Activated CD4-positive, CD25-positive, alpha-beta regulatory T cell treated with anti-CD3 and anti-CD28 coated beads, Interleukin-2, amount 50 U/mL, for 24 hours (primary cell): ENCODE measurements at places on chromosomes 7 and 10.

DNA sequence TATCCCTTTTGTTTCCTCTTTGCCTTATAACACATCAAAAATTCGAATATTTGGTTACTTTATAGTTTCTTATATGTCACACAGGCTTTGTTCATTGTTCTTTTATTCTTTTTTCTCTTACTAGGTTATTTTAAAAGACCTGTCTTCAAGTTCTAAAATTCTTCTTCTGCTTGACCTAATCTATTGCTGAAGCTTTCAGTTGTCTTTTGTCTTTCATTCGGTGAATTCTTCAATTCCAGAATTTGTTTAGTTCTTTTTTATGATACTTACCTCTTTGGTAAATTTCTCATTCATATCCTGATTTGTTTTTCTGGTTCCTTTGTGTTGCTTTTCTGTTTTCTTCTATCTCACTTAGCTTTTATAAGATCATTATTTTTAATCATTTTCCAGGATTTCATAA lies 188.4 kb downstream of the ZEB1 start:
- ATAC-seq, result no peak

DNA sequence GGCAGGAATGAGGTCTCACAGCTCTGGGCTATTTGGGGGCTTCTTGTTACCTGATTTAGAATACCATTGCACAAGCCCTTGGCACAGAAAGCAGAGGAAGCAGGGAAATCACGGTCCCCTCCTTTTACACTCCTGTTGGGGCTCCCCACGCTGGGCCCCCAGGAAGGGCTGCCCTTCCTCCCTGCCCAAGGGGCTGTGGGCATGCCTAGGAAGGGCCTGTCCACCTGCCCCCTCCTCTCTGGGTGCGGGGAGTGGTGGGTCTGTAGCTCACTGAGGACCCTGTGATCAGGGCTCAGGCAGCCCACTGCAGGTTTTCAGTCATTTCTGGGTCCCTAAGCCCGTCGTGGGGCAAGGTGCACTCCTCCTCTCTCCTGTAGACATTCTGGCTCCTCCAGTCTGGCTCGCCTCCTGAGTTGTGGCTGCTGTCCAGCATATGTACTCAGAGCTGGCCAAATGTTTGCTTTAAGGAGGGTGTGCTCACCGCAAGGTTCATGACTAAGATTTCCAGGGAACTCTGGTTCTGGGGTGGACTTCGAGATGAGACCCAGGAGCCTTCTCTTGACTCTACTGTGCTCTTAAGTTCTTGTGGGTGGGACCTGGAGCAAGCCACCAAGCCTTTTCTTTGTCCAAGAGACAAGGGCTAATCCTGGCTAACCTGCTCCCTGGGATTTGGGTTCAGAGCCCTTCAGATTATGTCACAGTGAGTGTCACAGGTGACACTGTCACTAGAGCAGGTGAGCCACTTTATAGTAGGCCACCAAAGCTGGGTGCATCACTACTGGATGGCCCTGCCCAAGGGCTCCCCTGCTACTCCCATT lies 56.0 kb downstream of the TACR2 start:
- no peak for ATAC-seq

GRCh38 chr10:78776756-78777155 lies 292.0 kb upstream of the ZMIZ1 start:
- ATAC-seq, result no peak

DNA sequence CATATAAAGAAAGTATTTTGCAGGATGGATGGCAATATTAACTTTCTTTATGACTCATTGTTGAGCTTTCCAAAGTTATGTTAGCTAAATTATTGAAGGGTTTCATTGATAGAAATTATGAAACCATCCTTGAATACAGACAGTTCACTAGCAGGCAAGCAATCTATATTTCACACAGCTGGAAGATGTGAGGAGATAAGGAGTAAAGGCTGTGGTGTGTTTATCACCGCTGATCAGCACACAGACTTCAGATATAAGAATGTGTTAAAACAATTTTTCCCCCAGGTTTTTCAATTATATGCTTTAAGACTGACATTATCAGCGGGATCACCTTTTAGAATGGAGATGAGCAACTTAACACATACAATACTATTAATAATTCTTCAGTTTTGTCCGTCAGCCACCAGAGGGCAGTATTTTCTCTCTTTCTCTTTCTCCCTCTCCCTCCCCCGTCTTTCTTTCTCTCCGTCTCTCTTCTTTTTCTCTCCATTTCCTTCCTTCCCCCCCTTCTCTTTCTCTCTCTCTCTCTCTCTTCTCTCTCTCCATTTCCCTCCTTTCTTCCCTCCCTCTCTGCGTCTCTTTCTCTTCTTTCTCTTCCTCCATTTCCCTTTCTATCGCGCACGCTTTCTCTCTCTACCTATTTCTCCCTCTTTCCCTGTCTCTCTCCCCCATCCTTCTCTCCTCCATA lies 62.9 kb upstream of the FAM171A1 start:
- ATAC-seq, result peak; percentile 55

GRCh38 chr10:67803588-67804394 lies 34.2 kb downstream of the DNAJC12 start:
- peak; percentile 79 for ATAC-seq

GRCh38 chr7:105854498-105854897 lies 21.9 kb downstream of the ATXN7L1 start:
- ATAC-seq, result no peak

GRCh38 chr10:35940141-35941041 lies 298.3 kb upstream of the FZD8 start:
- no peak for ATAC-seq

GRCh38 chr7:97513326-97513725 lies 218.6 kb upstream of the TAC1 start:
- no peak for ATAC-seq

DNA sequence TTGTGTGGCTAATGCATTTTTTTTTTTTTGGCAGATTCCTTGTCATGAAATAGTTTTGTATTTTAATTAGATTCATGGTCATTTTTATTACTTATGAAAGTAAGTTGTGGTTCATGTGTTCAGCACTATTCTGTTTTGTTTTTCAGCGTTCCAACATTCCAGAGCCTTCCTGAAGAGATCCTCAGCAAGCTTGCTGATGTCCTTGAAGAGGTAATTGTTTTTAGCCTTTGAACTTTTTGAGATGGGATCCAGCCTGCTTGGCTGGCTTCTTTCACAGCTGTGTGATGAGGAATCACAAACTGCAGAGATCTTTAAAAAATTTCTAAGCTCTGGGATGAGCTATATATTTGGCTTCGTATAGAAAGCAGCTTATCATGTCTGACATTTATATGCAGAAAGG lies 208.0 kb upstream of the CSTF2T start:
- no peak for ATAC-seq

DNA sequence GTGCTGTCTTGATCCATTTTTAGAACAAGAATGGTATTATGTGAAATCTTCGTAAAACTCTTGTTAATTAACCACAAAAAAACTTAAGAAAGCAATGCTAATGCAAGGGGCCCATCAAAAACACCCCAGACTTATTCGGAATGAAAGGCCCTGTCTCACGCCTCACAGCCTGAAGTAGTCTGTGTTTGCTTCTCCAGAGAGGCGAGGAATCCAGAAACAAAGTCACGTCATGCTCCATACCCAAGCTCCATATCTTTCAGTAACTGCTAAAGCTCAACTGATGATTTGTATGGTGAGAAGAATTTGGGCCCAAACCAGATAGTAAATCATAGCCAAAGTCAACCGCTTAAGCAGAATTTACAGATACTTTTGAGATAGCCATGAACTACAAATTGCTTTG lies 155.4 kb downstream of the ATE1 start:
- no peak for ATAC-seq

GRCh38 chr10:132351611-132352010 lies 19.6 kb downstream of the LRRC27 start:
- no peak for ATAC-seq

GRCh38 chr10:37222046-37222445 lies 96.6 kb downstream of the ANKRD30A start:
- no peak for ATAC-seq

- ATAC-seq, result no peak
Measured at GRCh38 chr10:33483124-33483815, 148.8 kb upstream of the NRP1 start.

DNA sequence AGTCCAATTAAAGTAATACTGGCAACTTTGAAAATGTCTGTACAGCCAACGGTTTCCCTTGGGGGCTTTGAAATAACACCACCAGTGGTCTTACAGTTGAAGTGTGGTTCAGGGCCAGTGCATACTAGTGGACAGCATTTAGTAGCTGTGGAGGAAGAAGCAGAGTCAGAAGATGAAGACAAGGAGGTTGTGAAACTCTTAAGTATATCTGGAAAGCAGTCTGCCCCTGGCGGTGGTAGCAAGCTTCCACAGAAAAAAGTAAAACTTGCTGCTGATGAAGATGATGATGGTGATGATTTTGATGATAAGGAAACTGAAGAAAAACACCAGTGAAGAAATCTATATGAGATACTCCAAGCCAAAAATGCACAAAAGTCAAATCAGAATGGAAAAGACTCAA lies 72.2 kb downstream of the ZNF783 start:
- no peak for ATAC-seq

DNA sequence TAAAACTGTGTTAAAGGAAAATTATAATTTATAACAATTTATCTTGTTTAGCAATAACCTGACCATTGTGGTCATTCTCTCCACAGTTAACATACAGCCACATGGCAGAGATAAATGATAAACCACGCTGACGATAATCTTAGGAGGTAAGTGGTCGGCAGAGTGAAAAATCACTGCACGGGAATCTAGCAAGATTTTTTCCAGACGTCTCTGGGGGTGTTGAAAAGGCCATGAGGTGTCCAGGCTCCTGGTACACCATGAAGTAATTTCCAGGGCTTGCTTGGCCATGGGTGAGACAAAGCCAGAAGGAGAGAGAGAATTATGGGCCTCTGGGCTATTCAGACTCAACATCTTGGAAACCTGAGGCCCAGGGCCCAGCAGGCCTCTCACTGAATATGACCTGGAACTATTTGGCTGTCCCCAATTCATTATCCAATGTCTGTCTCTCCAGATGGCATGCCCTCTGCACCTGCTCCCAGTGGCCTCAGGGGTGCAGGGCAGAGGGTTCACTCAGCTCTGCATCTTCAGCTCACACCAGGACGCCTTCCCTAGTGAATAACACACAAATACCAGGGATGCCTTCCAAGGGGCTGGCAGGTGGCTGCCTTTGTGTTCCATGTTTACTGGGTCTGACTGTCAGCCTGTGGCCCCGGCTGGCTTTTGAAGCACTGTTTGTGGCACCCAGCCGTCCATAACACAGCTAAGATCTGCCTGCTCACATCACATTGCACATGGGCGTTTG lies 590.4 kb upstream of the PFKP start:
- no peak for ATAC-seq

GRCh38 chr7:45494885-45495284 lies 79.3 kb upstream of the ADCY1 start:
- no peak for ATAC-seq

DNA sequence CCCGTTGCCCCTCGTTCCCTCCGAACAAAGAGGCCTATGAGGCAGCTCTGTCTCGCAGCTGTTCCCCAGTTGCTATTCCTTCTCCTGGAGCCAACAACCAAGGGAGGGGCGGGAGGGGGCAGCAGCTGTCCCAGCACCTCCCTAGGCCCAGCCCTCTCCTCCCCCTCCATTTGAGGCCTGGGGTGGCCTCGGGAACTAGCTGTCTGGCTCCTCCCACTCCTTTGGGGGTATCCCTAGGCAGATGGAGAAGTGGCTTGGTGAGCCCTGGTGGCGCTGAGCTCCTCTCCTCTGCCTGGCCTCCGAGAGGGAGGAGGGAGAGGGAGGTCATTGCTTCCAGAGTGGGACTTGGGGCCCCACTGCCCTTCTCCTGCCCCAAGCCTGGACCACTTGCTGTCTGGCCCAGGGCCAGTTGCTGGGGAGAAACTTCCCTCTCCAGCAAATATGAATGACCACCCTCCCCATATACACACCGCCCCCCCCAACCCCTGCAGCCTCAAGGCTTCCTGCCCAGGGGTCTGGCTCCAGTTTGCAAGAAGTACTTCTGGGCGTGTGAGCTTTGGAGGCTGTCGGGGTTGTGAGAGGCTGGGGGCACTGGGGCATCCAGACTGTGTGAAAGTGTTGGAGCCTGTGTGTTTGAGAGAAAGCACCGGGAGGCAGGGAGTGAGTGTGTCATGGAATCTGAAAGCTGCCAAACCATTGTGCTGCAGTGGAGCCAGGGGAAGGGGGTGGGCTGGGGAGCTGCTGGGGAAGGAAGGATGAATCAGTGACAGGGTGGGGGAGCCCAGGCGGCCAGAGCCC lies 3.1 kb downstream of the FLNC start:
- no peak for ATAC-seq

- no peak for ATAC-seq
Measured at GRCh38 chr10:84291384-84291783, 37.0 kb upstream of the CCSER2 start.

- no peak for ATAC-seq
Measured at GRCh38 chr7:10075866-10076265, 897.8 kb upstream of the PHF14 start.

DNA sequence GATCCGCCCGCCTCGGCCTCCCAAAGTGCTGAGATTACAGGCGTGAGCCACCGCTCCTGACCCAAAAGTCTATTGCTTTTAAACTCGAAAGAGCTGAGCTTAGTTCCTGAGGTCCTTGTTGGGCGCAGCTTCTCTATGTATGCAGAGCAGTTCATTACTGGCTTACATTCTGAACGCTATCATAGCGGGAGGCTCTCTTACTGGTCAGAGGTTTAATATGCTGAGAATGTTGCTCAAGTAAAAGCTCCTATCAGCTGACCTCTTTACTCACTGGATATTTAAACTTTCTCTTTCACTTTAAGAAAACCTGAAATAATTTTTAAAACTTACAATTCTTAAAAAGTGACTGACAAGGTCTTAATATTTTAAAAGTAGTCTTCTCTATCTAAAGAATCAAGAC lies 160.8 kb upstream of the WNT16 start:
- ATAC-seq, result no peak

- ATAC-seq, result no peak
Measured at GRCh38 chr10:114172216-114172615, 1.8 kb downstream of the CCDC186 start.

DNA sequence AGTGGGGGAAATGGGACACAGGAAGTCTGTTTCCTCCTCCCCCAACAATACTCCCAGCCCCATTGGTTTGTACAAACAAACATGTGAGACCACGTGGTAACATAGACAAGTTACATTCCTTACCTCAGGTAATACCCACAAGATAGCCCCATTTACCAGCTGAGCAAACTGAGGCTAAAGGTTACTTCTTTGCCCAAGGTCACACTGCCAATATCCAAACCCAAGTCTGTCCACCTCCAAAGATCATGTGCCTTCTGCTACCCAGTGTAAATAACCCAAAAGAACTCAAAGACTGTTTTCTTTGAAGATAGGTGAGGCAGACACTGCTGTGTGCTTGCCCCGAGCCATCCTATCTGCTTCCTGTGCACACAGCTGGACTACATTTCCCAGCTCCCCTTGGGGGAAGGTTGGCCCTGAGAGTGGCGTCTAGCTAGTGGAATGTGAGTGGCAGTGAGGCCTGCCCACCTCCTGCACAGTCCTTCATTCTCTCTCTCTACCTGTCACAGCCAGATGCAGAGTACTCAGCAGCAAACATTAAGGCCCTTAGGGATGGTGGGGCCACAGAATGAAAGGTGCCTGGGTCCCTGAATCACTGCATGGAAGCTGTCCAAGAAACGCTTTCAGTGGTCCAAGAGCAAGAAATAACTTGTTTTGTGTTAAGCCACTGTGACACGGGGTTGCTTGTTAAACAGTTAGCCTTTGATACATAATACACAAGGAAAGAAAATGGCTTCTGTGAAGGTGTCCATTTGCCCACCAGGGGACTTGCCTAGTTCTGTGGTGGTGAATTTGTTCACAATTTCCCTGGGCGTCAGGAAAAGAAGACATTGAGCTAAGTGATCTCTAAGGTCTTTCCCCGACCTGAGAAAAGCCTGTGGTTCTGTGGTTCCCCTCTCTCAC lies 257.7 kb upstream of the NFE2L3 start:
- peak; percentile 64 for ATAC-seq

GRCh38 chr10:49319206-49319605 lies 20.2 kb downstream of the C10orf71 start:
- no peak for ATAC-seq

GRCh38 chr7:19439517-19439916 lies 269.3 kb downstream of the POLR1F start:
- no peak for ATAC-seq
